ENCODE measurements at places on chromosomes 2 and 18.

- no peak for DNase-seq
Observed at GRCh38 chr18:11027862-11028261, 121.5 kb downstream of the PIEZO2 start.

DNA sequence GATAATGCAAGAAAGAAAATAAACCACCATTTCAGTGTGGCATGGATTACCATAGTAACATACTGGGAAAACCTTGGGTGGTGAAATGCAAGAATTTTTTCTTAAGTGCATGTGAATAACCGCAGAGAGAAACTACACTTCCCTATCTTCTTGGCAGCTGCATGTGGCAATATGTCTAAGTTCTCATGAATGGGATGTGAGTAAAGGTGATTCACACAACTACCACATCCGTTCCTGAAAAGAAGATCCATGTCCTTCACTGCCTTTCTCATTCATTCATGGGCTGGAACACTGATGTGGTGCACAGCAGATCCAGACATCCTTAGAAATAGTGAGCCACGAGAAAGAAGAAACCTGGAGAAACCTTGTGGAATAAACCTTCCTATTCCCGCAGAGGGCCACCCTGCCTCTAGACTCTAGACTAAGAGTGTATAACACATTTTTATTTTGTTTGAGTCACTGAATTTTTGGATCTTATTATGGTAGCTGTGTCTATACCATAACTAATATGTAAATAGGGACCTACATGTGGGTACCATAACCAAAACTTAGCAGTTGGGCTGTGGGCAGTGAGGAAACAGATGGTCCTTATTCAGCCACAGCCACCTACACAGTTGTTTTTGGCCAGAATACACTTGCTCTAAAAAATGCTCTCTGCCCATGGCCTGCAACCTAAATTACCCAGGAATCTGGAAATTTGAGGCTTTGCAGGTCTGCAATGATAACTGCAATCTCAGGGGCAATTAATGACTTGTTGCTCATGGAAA, 573.3 kb downstream of the LRP1B start:
- DNase-seq = peak; percentile 2

DNA sequence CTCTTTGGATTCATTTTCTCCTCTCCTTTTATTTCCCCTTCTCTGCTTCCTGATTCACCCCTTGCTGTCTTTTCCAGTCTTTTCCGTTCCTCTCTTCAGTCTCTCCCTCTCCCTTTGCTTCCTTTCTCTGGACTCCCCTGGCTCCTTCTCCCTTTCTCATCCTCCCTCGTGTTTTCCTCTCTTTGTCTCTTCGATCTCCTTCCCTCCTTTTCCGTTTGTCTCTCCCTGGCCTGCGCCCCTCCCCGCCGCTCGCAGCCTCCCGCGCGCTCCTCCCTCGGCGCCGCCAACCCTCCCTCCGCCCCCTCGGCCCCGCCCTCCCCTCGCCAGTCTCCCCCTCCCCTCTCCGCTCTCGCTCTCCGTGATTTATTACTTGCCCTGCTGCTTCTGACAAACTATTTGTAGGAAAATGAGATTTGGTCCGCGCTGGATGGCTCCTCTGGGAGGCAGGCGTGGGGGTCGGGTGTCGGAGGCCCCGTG, 46.0 kb upstream of the PAX8 start:
- no peak for DNase-seq

DNA sequence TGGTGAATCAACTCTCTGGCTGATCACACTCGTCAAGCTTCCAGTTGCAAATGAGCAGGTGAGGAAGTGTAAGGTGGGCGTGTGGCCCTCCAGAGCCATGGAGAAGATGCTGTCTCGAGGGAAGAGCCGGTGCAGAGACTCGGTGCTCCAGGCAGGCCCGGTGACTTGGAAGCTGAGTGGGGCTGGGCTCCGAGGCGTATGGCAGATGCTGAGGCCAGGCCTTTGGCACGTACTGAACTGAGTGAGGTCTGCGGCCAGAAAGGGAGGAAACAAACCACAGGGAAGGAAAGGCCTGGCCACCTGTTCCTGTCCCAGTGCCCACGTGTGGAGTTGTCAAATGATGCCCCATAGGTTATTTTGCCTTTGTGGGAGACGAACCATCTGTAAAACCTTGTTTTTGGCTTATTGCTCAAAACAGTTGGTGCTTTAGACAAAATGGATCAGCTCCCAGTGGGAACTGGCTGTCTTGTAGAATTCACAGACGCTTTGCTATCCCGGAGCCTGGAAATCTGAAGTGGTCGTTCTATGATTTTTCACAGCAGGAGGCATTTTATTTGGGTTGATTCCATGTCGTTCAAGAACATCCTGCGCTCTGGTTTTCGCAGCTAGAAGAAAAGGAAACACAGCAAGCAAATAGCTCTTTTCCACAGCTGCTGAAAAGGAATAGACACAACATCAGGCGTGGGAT, 117.5 kb upstream of the TMEM18 start:
- DNase-seq = no peak

DNA sequence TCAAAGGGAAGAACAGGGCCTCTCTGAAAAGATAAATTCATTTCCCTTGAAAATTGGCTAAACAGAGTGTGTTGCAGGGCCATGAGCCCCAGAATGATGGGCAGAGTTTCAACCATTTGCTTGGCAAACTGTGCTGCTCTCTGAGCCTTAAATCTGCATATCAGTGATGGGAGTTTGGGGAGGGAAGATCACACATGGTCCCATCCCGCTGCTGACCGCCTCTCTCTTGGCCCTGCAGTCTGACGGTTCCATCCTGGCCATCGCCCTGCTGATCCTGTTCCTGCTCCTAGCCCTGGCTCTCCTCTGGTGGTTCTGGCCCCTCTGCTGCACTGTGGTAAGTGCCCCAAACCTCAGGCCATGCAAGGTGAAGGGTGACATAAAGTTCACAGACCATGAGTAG, 139.0 kb downstream of the ANTXR1 start:
- no peak for DNase-seq

DNA sequence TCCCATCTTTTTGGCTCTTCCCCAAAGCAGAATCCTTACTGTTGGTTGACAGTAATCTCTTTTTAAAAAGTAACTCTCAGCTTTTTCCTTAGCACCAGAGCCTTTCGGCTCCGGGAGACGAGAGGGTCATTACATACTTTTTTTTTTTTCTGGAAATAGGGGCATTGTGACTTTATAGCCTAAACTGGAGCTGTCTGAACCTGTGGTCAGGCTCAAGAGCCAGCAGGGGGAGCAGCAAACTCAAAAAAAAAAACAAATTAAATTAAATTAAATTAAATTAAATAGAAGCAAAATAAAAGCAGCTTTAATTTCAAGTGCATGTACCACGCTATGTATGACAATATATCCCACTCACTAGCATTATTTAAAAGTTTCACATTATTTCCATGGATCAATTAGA, 156.6 kb downstream of the DTNA start:
- no peak for DNase-seq

GRCh38 chr2:19949071-19949470, 40.8 kb downstream of the WDR35 start:
- no peak for DNase-seq

DNA sequence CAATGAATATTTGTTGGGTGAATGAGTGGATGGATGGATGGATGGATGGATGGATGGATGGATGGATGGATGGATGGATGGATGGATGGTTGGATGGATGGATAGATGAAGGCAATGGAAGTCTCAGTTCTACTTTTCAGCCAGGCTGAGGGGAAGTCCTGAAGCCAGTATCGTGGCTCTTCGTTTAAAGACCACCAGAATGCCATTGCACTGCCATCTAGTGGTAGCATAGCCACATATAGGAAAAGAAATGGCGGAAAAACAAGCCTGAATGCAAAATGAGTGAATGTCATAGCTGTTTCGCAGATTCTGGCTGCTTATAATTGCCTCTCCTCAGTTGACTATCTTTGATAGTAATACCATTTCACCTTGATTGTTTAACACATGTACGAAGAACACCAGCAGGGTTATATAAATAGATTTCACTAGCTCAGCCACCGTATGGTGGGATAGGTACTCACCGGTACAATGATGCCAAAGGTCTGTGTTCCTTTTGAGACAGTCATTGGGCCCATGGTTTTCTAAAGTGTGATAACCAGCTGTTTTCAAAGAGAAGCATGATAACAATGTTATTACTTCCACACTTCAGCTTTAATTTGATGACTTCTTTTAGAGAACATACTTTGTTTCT, 62.3 kb upstream of the GREB1L start:
- DNase-seq = peak; percentile 54

DNA sequence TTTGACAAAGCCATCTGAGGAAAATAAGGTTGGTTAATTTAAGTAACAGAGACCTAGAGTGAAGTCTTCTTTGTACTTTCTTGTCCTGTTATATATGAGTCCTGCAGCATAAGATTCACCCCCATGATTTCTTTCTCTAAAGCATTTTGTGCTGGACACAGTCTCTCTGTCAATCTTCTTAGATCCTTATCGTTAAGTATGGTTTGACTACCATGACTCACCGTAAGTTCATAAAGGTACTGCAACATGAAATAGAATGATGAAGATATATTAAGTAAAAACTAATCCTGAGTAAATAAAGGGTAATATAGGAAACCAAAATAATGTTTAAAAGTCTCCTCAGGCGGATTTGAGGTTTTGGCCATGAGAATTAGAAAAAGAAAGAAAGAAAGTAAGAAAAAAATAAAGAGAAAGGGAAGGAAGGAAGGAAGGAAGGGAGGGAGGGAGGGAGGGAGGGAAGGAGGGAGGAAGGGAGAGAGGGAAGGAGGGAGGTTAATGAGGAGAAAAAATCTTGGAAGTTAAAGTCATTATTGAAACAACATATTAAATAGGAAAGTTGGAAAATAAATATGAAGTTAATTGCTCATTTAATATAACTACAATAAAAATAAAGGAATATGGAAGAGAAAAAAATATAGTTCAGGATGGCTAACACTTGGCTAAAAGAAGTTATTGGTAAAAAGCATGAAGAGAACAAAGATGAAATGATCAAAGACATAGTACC, 980.3 kb upstream of the CDH2 start:
- no peak for DNase-seq

- DNase-seq = no peak
Observed at GRCh38 chr2:166444306-166444705, 49.7 kb downstream of the SCN7A start.

DNA sequence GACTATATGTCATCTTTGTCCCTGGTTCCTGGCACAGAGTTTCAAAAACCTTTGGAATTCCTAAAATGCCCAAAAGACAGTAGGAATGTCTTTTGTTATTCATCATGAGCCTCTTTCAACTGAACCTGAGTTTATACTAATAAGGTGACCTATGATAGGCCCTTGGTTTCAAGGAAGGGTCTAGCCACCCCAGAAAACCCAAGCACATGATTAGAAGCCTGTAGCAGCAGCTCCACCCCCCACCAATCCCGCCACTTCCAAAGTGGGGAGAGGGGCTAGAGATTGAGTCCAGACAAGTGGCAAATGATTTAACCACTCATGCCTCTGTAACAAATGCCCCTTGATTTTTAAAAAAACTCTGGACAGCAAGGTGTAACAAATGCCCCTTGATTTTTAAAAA, 56.8 kb downstream of the ADD2 start:
- DNase-seq = no peak

DNA sequence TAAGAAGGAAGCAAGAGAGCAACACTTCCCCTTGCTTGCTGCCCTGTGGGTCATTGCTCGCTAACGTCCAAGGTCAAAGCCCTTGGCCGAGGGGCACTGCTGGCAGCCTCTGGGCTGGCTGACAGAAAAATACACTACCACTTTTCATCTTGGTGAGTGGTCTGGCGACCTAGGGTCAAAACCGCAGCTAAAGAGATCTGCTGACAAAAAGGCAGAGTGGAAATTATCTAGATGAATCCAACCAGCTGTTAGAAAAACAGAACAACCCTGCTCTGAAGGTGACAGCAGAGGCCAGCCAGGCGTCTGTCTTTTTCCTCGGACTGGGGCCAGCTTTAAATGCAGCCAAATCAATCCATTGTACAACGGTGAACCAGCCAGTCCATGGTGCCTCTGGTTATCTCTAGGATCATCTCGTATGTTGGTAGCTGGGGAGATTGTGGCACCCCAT, 92.6 kb downstream of the CD8B2 start:
- no peak for DNase-seq

GRCh38 chr2:177596866-177597265, 204.3 kb downstream of the AGPS start:
- DNase-seq = no peak

- DNase-seq = no peak
Observed at GRCh38 chr2:210429403-210430137, 47.0 kb downstream of the LANCL1 start.

GRCh38 chr2:127426501-127427354, 8.5 kb downstream of the PROC start:
- no peak for DNase-seq

GRCh38 chr2:213181712-213182111, 30.3 kb upstream of the IKZF2 start:
- DNase-seq = no peak

GRCh38 chr2:12931186-12931844, 214.6 kb downstream of the TRIB2 start:
- peak; percentile 41 for DNase-seq

DNA sequence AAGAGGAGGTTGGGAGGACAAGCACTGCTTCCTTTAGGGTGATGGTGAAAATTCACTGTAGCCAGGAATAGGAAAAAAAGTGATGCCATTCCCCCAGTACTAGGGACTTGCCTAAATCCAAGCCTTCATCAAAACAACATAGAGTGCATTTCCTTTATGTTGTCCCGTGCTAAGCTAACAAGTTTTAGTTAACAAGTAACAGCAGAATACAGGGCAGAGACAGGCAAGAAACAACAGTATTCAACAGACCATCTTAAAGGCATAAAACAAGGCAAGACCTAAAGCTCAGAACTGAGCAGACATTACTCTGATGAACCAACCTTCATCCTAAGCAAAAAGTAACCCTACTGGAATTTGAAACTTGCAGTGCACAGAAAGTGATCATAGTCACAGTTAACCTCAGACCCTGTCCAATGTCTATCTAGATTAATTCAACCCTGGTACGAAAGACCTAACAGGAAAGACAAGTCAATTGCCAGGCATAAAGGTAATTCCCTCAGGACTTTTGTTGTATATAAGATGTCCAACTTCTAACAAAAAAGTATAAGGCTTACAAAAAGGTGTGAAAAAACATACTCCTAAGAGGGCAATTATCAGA, 34.4 kb upstream of the GALNT1 start:
- DNase-seq = no peak

GRCh38 chr2:43340945-43341356, 114.5 kb upstream of the ZFP36L2 start:
- DNase-seq = no peak

GRCh38 chr2:194745557-194746146, 911.4 kb upstream of the SLC39A10 start:
- no peak for DNase-seq

GRCh38 chr2:60806988-60807681, 51.1 kb downstream of the PAPOLG start:
- peak; percentile 38 for DNase-seq

All from CD4-positive, alpha-beta T cell treated with Interleukin-4 for 4 hours (primary cell).